NCI-H2171 (cell line): ENCODE measurements at places on chromosomes 16 and 17.

- no peak for DNase-seq
Measured at GRCh38 chr16:58116081-58116480, 13.1 kb downstream of the CFAP20 start.

- DNase-seq: peak; percentile 36
Measured at GRCh38 chr17:31550389-31551056, 159.0 kb downstream of the RAB11FIP4 start.

DNA sequence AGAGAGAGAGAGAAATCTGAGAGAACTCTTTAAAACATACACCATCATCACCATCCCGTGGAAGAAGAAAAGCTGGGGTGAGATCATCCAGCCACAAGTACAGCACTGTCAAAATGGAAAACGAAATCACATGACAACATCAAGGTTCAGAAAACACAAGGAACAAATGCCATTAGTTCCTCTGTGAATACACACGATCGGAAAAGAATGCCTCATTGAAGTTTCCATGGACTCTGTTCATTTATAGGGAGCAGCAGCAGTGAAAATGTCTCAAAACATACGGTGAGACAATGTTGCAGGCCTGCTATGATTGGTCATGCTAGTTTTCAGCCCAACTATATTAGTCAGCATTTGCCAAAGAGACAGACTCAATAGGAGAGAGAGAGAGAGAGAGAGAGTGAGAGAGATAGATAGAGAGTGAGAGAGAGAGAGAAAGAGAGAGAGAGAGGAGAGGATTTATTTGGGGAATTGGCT, 4.4 kb downstream of the CFAP97D1 start:
- DNase-seq: no peak

- no peak for DNase-seq
Measured at GRCh38 chr17:49882434-49882833, 34.6 kb upstream of the TAC4 start.

DNA sequence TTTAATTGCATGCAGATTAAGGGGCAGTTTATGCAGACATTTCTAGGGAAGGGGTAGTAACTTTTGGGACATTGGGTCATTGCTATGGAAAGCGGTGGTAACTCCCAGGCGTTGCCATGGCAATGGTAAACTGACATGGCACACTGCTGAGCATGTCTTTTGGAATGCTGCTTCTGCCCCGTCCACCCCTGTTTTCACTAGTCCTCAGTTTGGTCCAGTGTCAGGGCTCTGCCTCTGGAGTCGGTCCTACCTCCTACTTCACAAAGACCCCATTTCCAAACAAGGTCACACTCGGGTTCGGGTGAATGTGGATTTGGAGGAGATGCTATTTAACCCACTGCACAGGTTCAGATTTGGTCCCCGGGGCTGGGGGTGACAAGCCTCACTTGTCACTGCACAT, 2.9 kb downstream of the IL34 start:
- DNase-seq: no peak

DNA sequence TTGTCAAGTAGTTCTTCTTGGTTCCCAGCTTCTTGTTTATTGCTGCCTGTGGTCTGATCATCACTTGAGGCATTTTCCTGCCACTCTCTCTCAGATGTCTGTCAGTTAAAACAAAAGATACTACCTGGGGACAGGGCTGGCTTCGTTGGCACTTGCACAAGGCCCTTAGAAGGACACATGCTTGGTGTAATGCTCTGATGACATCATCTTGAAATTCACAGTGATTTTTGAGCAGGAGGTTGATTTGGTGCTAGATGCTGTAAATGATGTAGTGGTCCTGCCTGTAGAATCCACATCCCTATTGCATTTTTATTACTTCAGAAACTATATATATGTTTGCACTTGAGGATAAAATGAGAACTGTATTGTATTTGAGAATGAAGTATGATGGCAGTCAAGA, 210.3 kb downstream of the LGALS9B start:
- no peak for DNase-seq

- DNase-seq: peak; percentile 40
Measured at GRCh38 chr17:57945996-57946797, 9.0 kb downstream of the CUEDC1 start.

- DNase-seq: peak; percentile 72
Measured at GRCh38 chr17:58315281-58315711, 13.3 kb downstream of the TSPOAP1 start.

DNA sequence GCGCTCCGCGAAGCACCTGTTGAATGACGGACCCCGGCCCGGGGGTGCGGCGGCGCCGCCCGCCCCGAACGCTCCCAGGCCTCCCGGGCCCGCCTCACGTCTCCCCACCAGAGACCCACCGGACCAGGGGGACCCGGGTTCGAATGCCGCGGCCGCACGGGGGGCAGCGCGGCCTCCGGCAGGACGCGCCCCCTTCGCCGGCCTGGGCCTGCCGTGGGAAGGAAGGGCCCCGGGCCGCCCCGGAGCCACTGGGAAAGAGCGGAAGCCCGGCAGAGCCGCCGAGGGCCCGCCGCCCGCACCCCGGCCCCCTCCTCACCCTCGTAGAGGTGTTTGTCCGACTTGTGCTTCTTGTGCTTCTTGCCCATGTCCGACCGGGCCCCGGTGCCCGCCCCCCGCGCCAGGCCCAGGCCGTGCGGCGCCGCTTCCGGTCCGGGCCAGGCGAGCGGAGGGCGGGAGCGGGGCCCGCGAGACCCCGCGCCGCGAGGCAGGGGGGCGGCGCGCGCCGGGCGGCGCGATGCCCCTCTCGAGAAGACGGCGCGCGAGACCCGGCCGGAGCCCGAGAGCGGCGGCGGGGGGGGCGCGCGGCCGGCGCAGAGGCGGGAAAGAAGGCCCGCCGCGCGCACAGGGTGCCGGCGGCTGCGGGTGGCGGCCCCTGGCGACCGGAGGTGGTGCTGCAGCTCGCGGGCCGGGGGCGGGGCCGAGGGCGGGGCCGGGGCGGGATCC, at the start of gene BRD7:
Gene BRD7 (minus strand): TSS at position 579 of the 723 bp plus-strand sequence. CDS start 214 bp downstream, at position 365.
- peak; percentile 73 for DNase-seq

DNA sequence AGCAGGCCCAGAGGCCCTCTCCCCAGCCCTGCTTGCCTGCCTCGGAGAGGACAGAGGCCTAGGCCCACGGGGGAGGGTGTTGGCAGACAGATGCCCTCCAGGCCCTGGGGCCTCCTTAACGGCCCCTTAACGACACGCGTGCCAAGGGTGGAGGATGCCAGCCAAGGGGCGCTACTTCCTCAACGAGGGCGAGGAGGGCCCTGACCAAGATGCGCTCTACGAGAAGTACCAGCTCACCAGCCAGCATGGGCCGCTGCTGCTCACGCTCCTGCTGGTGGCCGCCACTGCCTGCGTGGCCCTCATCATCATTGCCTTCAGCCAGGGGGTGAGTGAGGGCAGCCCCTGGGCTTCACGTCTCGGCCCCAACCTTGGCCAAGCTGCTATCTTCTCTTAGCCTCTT, 21.7 kb downstream of the ADCY7 start:
- DNase-seq: no peak

DNA sequence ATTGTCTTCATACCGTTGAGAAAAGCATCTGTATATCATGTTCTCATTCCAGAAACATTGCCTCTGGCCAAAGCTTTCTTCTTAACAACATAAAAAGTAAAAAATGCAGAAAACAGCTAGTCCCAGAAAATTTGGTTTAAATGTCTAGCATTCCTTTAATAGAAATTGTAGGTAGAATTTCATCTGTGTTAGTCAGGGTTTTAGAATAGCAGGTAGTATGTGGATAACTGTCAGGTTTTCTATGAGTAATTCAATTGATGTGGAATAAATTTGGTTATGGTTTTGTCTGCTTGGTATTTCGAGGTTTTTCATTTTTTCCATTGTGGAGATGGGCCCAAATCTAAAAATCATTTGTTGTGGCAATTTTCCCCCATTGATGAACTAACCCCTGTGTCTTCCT, 616.7 kb downstream of the KCNJ2 start:
- DNase-seq: no peak

DNA sequence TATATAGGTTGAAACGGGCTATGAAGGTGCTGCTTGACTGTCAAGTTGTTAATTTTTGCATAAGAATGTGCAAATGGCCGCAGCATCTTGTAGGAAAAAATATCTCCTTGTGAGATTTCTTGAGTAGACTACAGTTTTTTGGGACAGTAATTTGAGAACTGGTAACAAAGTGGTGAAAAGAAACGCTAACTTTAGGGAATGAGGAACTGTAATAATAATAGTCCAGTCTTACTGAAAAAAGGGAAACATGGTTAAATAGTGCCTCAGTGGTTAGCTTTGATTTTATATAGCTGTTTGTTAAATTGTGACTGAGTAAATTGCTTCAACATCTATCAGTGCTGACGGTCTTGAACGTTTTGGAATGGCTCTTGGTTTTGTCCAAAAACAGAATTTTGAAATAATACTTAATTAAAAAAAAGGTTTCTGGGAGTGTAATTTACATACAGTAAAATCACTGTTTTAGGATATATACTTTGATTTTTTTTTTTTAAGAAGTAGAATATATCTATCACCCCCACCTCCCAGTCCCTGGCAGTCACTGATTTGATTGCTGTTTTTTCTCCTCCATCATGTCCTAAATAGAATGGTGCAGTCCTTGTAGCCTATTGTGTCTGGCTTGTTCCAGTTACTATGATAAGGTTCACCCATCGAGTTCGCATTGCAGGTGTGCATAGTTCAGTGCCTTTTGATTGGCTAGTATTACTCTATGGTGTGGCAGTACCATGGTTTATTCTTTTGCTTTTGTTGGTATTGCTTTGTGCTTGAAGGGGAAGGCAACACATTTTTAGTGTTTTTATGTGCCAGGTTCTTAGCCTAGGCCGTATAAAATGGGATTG, 2.8 kb downstream of the HAPSTR1 start:
- no peak for DNase-seq

DNA sequence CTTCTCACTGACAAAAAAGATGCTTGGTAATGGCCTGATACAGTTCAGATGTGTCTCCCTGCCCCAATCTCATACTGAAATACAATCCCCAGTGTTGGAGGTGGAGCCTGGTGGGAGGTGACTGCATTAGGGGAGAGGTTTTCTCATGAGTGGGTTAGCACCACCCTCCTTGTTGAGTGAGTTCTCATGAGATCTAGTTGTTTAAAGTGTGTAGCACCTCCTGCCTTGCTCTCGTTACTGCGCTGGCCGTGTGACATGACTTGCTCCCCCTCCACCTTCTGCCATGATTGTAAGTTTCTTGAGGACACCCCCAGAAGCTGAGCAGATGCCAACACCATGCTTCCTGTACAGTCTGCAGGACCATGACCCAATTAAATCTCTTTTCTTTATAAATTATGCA, 5.0 kb downstream of the TSR1 start:
- DNase-seq: no peak

GRCh38 chr16:88428616-88429386, 24.3 kb upstream of the ZFPM1 start:
- no peak for DNase-seq

GRCh38 chr16:2096853-2097595, 38.7 kb downstream of the PKD1 start:
- DNase-seq: no peak

GRCh38 chr16:72552654-72553053, 380.7 kb upstream of the PMFBP1 start:
- no peak for DNase-seq

- no peak for DNase-seq
Measured at GRCh38 chr16:56576585-56577299, 11.9 kb downstream of the MT4 start.

DNA sequence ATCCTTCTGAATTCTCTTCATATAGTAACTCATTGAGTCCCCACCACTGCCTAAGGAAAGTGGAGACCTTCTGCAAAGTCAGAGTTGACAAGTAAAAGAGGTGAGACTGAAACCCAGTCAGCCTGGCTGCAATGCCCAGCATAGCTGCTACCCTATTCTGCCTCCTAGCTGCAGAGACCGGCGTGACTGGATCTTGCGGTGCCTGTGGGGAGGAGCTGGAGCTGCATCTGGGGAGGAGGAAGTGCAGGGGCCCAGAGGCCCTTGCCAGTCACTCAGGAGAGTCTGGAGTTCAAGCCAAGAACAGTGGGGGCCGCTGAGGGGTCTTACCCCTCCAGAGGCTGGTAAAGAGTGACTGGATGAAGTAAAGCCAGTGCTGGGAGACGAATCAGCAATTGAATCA, 35.0 kb upstream of the ZNF423 start:
- DNase-seq: no peak

DNA sequence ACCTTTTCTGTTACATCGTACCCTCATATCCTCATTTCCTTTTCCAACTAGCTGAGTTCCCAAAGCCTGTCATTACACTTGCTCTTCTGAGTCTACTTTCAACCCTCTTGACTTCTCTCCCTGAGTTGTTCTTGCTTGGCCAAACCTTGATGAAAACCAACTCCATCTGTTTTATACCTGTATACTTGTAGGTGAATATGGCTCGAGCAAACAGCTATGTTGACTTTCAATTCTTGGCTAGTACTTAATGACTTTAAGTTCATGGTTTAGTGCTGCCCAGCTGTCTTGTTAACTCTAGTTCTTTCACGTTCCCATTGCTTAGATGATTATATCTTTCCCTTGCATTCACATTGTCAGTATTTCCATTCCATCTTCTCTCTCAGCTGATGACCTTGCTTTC, 14.8 kb downstream of the TANC2 start:
- no peak for DNase-seq

GRCh38 chr17:83138820-83139219, 59.4 kb downstream of the METRNL start:
- no peak for DNase-seq

DNA sequence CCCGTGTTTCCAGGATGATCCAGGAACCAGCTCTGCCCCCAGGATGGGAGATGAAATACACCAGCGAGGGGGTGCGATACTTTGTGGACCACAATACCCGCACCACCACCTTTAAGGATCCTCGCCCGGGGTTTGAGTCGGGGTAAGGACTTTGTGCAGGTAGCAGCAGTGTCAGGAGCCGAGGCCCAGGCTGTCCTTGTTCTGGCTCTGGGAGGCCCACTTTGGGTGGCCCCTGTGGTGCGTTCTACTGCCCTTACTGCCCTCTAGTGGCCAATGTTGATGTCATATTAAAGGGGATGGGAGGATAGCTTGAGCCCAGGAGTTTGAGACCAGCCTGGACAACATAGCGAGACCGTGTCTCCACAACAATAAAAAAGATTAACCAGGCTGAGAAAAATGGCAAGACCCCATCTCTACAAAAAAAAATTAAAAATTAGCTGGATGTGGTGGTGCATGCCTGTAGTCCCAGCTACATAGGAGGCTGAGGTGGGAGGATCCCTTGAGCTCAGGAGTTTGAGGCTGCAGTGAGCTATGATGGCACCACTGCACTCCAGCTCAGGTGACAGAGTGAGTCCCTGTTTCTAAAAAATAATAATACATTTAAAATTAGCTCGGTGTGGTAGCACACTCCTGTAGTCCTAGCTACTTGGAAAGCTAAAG, 20.9 kb upstream of the CLEC18A start:
- DNase-seq: no peak

GRCh38 chr17:17661134-17661533, 20.1 kb upstream of the RAI1 start:
- DNase-seq: no peak

GRCh38 chr17:524406-524950, 171.9 kb upstream of the RPH3AL start:
- no peak for DNase-seq

DNA sequence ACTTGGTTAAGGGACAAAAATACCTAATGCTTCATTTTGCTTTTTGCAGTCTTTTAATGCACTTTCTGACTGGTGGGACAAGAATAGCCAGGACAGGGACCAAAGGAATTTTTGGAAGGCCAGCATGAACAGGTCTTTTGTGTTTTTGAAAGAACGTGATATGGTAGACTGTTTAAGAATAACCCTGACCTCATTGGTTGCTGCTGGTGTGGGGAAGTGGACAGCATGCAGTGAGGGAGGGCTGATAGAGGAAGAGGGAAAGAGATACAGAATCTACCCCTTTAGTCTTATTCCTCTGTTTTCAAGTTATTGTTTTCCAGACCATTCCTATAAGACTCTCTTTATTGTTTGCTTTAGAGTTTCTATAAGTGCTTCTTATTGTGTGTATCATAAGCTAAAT, 816.2 kb downstream of the CDH11 start:
- no peak for DNase-seq
